ENCODE measurements at places on chromosomes 4 and X.
A peak's percentile ranks its signal among the peaks of the same experiment; 100 is the strongest.

DNA sequence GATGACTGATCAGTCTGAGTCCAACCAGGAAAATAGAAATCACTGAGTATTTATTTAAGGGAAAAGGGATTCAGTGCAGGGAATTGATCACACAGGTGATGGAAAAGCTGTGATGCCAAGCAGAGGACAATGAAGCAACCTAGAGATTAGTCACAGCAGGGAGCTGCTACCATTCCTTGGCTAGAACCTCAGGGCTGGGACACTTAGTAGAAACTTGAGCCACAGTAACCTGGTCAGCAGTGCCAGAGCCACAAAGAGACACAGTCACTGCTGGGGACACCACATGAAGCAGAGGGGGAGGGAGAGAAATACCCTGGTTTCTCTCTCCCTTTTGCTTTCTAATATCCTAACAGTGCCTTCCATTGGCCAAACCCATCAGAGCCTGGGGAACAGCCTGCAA is 38.7 kb downstream of the RTL9 start:
- no peaks in the 10 kb centered on the region for H3K4me1 ChIP-seq
- H3K36me3 ChIP-seq, result no peaks in the 10 kb centered on the region
- no peak for DNase-seq

DNA sequence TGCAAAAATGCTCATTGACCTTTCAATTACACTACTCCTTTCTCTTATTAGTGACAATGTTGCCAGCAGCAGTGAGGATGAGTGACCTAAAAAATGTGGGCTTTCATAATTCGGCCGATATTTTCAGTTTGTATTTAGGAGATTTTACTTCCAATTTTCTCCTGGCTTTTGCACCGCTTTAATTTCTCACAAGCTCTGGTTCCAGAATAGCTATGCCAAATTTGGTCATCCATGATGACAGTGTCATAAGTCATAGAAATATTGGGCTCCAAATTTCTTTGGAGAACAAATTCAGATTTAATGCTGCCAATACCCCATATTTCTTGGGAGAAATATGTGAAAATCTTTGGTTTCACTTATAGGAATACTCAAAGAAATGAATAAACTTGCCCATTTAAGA is 187.7 kb upstream of the HCCS start:
- peaks cover 17% of the 10 kb centered on the region for H3K4me1 ChIP-seq
- DNase-seq, result no peak
- H3K27ac ChIP-seq, result no peak overlapping the region
- no peaks in the 10 kb centered on the region for H3K36me3 ChIP-seq
- H3K27me3 ChIP-seq, result no peaks in the 10 kb centered on the region
- no peak overlapping the region for H3K4me3 ChIP-seq

DNA sequence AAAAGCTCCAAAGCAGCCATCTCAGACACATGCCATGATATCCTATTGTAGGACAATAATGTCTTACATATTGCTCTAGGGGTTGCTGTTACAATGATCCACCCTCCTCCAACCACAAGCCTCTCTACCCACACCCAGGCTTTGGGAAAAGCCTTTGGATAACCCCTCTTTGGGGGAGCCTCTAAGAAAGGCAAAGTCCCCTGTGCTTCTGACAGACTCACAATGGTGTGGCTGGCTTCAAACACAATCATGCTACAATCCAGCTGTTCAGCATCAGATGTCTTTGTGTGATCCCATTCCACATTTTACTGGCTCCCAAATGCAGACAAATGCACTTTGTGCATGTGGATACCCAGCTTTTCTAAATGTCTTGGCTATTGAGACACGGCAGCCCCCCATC is 65.9 kb upstream of the CAPN6 start:
- DNase-seq, result no peak
- H3K27me3 ChIP-seq, result no peaks in the 10 kb centered on the region
- no peak overlapping the region for H3K27ac ChIP-seq
- H3K4me3 ChIP-seq, result no peak overlapping the region
- H3K36me3 ChIP-seq, result no peaks in the 10 kb centered on the region

- no peak overlapping the region for H3K27ac ChIP-seq
- H3K4me1 ChIP-seq, result no peaks in the 10 kb centered on the region
- no peak overlapping the region for H3K4me3 ChIP-seq
- H3K27me3 ChIP-seq, result no peaks in the 10 kb centered on the region
These were observed 423.9 kb upstream of the PITX2 start for GRCh38 chr4:111046811-111047210.

GRCh38 chr4:53281438-53281837 is 84.4 kb downstream of the SCFD2 start:
- H3K36me3 ChIP-seq, result no peaks in the 10 kb centered on the region
- no peaks in the 10 kb centered on the region for H3K4me1 ChIP-seq
- DNase-seq, result no peak
- no peaks in the 10 kb centered on the region for H3K27me3 ChIP-seq

GRCh38 chr4:3304831-3305609 is 12.2 kb downstream of the RGS12 start:
- H3K27ac ChIP-seq, result peak overlapping the region; percentile 83
- no peak overlapping the region for H3K4me3 ChIP-seq
- no peaks in the 10 kb centered on the region for H3K27me3 ChIP-seq
- H3K36me3 ChIP-seq, result no peaks in the 10 kb centered on the region
- peaks cover 68% of the 10 kb centered on the region for H3K4me1 ChIP-seq
- DNase-seq, result peak; percentile 76

DNA sequence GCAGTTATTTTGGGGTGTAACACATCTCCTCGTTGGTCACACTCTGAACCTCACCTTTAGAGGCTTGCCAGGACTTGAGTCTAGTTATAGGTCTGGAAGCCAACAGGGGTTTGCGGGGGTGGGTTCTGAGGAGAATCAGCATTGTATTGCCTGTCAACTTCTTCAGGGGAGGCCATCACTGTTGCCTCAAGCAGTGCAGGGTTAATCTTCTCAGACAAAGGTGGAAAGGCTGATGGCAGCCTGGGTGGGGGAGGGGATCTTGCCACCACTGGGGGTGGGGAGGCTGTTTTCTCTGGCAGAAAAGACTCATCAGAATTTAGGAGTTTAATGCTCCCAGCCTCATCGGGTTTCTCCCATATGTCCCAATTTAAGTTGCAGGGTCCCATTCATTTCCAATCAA is 387.8 kb downstream of the PRR32 start:
- no peaks in the 10 kb centered on the region for H3K4me1 ChIP-seq
- H3K36me3 ChIP-seq, result no peaks in the 10 kb centered on the region
- H3K27ac ChIP-seq, result no peak overlapping the region
- H3K4me3 ChIP-seq, result no peak overlapping the region
- H3K27me3 ChIP-seq, result no peaks in the 10 kb centered on the region

- peak within 1 kb of the TSS; percentile 56 for H3K4me3 ChIP-seq
- H3K27me3 ChIP-seq, result peaks cover 13% of the 10 kb centered on the region
- no peak for DNase-seq
- H3K4me1 ChIP-seq, result peaks cover 23% of the 10 kb centered on the region
These were observed at the start of gene HS3ST1 for GRCh38 chr4:11428231-11428898. TSS of gene HS3ST1 (minus strand) at chr4:11428894. CDS start at chr4:11400005, 28,889 bp downstream.

- DNase-seq, result peak; percentile 48
- H3K27ac ChIP-seq, result no peak overlapping the region
- peaks cover 10% of the 10 kb centered on the region for H3K4me1 ChIP-seq
- peaks cover 22% of the 10 kb centered on the region for H3K36me3 ChIP-seq
- H3K4me3 ChIP-seq, result no peak overlapping the region
These were observed 57.1 kb downstream of the RELL1 start for GRCh38 chr4:37628977-37629609.

- H3K4me1 ChIP-seq, result no peaks in the 10 kb centered on the region
- no peaks in the 10 kb centered on the region for H3K36me3 ChIP-seq
- no peak for DNase-seq
These were observed 100.0 kb downstream of the PSAPL1 start for GRCh38 chr4:7334521-7335275.

DNA sequence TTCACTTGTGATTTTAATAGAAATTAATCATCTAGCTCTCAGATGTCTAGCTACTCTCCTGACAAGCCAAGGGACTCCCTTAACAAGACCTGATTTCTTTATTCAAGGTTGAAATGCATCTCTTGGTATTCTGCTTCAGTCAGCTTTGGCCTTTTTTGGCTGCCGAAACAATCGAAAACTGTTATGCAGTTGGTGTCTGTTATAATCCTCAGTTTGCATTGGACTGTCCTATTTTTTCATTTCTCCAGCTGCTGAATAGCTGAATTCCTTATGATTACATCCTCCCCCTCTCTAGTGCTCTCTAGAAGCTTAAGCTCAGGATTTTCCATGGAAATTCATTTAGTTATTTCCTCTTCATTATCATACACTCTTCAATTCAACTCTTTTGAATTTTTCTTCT is 177.2 kb downstream of the TRIML1 start:
- H3K4me3 ChIP-seq, result no peak overlapping the region
- DNase-seq, result no peak
- H3K27ac ChIP-seq, result no peak overlapping the region
- H3K4me1 ChIP-seq, result no peaks in the 10 kb centered on the region
- H3K36me3 ChIP-seq, result no peaks in the 10 kb centered on the region
- H3K27me3 ChIP-seq, result no peaks in the 10 kb centered on the region

DNA sequence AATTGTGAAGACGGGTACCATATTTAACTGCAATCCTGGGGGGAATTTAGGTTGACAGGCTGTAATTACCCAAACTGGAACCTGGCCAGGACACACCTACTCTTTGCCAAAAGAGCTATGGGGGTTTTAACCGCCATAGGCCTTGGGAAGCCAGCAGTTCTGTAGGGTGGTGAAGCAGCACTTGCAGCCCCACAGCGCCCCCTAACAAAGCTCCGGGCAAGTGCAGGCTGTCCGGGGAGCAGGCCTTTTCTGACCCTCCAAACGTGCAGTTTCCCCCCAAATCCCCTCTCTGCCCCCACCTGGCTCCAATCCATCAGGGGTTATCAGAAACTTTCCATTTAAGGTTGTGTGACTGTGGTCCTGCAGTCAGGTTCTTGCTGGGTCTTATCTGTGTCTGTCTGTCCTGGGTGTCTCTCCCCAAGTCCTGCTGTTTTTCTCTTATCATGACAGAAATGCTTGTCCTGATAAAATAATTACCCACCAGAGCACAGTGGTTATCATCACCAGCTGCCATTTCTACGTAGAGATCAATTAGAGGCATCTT is 350.9 kb downstream of the MID1IP1 start:
- DNase-seq, result no peak
- H3K4me1 ChIP-seq, result no peaks in the 10 kb centered on the region
- H3K4me3 ChIP-seq, result no peak overlapping the region

DNA sequence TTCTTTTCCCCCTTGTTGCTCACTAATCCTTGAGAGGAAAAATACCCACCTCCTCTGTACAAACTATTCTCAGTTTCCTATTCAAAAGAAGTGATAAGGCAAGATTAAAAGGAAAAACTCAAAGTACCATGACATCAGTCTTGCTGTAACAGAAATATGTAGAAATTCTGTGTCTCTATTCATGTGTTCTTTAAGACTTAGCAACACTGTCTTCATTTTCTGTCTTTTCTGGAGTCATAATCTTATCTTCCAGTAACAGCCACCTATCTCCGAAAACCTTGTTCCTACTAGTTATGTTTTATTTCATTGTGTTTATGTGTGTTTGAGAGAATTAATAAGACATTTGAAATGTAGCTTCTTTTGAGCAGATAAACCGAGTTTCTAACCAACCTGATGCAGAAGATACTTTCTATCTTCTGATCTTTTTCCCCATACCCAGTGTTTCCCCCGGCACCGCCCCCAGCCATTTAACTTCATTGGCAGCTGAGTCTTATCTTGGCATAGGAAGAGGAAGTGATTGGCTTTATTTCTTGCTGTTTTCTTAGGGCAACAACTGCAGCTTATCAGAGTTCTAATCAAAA is 8.0 kb downstream of the FAM241A start:
- no peaks in the 10 kb centered on the region for H3K36me3 ChIP-seq

GRCh38 chr4:38390969-38391545 is 272.9 kb upstream of the KLF3 start:
- H3K4me3 ChIP-seq, result no peak overlapping the region

DNA sequence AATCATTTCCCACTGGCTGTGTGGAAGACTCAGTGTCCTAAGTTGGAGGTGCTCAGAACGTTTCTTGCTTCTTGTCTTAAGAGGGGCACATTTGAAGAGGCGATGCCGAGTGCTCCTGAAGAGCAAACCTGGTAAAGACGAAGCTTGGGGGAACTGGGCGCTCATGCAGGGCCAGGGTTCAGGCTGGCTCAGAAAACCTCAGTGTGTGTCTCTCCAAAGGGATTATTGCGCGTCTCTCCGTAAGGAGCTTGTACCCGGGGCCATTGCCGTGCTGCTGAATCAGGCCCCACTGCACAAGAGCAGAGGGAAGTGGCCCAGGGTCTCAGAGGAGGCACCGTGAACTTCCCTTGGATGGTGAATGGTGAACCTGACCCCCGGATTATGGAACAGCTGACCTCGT is 44.4 kb downstream of the PSAPL1 start:
- H3K36me3 ChIP-seq, result no peaks in the 10 kb centered on the region
- no peaks in the 10 kb centered on the region for H3K4me1 ChIP-seq
- H3K27me3 ChIP-seq, result no peaks in the 10 kb centered on the region

DNA sequence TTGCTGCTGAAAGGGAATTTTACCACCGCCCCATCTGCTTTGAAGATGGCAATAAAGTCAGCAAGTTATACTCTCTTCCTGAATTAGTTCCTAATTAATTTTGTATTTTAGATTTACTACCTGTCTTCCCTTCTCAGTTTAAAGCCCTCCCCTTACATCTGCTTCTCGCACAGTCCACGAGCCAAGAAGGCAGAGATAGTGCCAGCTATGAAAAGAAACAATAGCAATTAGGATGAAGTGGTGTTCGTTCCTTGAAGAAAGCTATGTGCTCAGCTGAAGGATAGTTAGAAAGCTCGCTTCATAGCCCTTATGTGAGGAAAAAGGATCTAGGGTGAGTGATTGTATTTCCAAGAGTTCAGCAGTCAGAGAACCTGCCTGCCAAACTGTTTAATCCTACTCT is 1678.8 kb upstream of the TENM3 start:
- no peak overlapping the region for H3K4me3 ChIP-seq
- no peaks in the 10 kb centered on the region for H3K36me3 ChIP-seq
- DNase-seq, result no peak
- no peaks in the 10 kb centered on the region for H3K27me3 ChIP-seq

GRCh38 chr4:42018451-42018850 is 28.1 kb downstream of the SLC30A9 start:
- H3K27ac ChIP-seq, result no peak overlapping the region
- no peak for DNase-seq
- no peak overlapping the region for H3K4me3 ChIP-seq
- H3K4me1 ChIP-seq, result no peaks in the 10 kb centered on the region

GRCh38 chrX:148947399-148947975 is 447.1 kb downstream of the AFF2 start:
- H3K36me3 ChIP-seq, result no peaks in the 10 kb centered on the region
- H3K27me3 ChIP-seq, result no peaks in the 10 kb centered on the region
- H3K4me3 ChIP-seq, result no peak overlapping the region
- DNase-seq, result no peak
- no peak overlapping the region for H3K27ac ChIP-seq

DNA sequence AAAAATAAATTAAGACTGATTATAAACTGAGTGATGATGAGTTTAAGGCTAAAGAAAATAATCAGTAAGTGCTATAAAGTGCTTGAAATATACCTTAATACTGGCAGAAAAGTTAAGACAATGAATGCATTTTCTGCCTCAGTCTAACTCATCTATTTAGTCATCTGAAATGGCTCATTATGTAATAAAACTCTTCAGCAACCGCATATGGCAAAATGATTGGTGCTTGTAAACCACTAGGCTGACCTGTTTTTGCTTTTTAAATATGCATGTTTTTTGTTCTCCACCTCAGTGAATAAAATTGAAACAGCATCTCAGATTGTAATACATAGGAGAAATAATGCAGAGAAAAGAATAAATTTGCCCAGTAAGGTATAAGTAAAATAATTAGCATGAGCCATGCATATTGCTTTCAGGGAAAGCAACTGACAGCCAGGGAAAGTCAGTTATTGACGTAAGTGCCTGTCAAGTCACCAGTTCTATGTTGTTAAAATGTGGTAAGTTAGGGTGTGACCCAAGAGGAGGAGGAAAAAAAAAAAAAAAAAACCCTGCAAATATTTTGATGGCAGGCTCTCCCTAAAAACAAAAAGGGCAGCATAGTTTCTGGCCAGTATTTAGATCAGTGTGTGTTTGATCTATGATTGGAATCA is 167.5 kb downstream of the PALLD start:
- no peak overlapping the region for H3K27ac ChIP-seq
- no peaks in the 10 kb centered on the region for H3K27me3 ChIP-seq
- H3K4me3 ChIP-seq, result no peak overlapping the region
- H3K36me3 ChIP-seq, result no peaks in the 10 kb centered on the region
- DNase-seq, result no peak

Data from endothelial cell of umbilical vein (primary cell).